Cerebellar cortex (tissue), 1 donor: ENCODE measurements at places on chromosomes 5 and 9.

DNA sequence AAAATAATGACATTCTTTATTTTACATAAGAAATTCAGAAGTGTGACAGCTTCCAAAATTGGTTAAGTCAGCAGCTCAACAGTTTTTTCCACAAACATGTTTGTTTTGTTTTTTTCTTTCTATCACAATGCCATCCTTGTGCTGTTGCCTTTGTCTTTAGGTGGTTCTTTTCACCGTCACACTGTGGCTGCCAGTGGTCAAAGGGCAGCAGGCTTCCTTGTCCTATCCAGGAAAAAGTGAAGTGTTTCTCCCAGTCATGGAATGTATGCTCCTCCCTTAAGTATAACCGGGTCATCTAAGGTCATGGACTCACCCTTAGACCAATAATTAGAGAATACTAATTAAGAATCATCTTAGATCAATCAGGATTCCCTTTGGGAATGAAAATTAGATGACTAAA, 87.4 kb downstream of the SREK1 start:
- no peak for DNase-seq

DNA sequence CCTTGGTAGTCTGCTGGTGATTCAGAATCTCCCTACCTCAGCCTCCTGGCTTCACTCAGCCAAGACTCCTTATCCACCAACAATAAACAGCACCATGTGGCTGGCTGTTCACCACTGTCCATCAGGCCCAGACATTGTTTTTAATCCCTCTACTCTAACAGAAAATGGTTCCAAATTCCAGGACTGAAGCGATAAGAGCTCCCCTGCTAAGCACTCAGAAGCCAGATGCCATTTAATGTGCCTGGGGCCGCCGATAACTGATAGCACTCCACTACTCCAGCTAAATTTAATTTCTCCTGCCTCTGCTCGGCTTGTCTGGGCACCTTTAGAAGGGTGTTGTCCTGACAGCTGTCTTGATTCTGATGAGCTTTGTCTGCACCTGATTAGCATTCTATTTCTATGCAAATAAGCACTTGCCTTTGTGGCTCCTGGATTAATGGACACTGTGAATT, 47.1 kb downstream of the ZNF622 start:
- no peak for DNase-seq

DNA sequence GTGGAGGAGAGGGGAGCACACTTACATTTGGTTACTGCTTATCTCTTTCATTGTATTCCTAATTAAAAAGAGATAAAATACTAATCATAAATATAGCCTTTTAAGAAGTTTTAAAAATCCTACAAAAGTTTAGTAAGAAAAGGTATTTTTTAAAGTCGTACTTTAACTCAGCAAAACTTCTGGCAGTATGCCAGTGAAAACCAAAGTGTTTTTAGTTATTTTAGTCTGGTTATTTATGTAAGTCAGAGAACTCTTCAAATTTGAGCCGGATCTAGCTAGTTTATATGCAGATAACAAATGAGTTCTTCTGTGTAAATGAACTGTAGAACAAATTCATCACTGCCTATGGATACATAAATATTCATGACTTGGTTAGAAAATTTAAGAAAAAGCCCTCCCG, 36.5 kb upstream of the ANKDD1B start:
- DNase-seq: no peak

GRCh38 chr5:45376417-45376816, 319.8 kb downstream of the HCN1 start:
- DNase-seq: no peak

- DNase-seq: no peak
These were observed 3.5 kb upstream of the SMC2 start for GRCh38 chr9:104090578-104090977.
